ENCODE measurements at places on chromosomes 5 and 9.

- DNase-seq: no peak
These were observed 130.1 kb downstream of the RPS23 start for GRCh38 chr5:82147860-82148573.

GRCh38 chr9:121171236-121171635 lies 30.4 kb downstream of the RAB14 start:
- DNase-seq: no peak

DNA sequence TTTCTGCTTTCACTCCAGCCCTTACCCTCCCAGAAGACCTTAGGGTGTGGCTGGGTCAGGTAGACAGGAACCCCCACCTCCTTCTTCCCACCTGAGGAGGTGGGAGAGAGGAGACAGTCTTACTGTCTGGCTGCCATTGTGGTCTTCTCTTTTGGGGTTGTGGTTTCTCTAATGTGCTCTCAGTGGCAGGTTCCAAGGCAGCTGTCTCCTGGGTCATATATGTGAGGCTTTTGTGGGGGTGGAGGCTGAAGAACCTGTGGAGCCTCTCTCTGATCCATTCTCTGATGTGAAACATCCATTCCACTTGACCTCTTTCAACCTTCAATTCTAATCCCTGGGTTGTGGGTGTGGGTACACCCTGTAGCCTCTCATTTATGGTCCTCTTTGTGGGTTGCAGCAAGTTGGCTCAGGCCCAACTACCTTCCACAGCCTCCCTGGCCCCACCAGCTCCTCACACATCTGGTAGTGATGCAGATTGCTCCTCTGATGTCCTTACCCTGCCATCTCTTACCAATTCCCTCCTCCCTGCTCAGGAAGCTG lies 118.4 kb downstream of the CEP120 start:
- DNase-seq: no peak

DNA sequence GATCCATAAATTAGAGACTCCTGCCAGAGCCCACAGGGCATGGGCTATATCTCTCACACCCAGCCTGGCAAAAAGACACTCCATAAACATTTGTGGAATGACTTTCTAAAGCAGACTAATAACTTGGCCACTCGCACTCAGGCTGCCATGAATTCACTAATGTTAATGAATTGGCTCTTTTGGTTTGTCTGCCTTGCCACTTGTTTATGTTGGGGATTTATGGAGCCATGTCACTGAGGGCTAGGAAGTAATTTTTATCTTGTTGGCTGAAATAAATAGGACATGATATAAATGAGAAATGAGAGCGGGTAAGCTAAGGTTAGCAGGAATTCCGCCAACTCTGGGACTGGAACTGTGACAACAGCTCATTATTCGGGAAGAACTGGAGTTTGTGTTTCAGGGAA lies 55.2 kb downstream of the DROSHA start:
- DNase-seq: no peak

DNA sequence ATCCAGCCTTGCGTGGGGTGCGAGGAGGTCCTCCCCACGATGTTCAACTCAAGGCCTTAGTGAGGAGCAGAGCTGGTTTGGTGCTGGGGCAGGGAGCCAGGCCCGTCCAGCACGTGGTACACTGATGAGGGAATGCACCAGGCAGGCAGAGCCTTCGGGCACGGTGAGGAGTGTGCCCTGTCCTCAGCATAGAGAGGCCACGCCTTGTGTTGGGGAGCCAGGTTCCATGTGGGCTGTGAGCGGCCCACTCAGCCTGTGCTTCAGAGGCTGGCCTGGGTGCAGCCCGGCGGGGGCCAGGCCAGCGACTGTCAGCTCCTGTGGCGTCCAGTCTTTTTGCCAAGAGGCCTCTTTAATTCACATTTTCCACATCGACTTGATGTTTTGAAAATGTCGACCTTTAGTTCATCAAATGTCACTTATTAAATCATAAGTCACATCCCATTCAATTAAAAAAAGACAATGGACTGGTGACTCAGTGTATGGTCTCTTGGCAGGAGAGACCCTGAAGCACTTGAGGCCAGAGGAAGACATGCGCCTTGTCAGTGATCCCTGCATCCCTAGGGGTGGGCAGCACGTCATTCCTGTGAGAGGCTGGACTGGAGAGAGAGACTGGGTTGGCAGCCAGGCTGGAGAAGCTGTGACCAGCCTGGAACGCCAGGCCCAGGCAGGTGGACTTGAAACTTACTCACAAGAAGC lies 21.7 kb downstream of the ERGIC1 start:
- DNase-seq: no peak

GRCh38 chr9:16461137-16461840 lies 409.2 kb downstream of the BNC2 start:
- DNase-seq: no peak

- no peak for DNase-seq
These were observed 106.3 kb upstream of the SLC27A6 start for GRCh38 chr5:128858995-128859394.

Data from AG04450 (cell line).